Activated naive CD8-positive, alpha-beta T cell treated with anti-CD3 and anti-CD28 coated beads for 36 hours (primary cell): ENCODE measurements at places on chromosomes 7 and 10. TPM values are rescaled to one million over a fixed set of nuclear protein-coding genes. Genes with fewer than 3 reads are reported as not detected.

OPN4 gene
- not detected for total RNA-seq

PRXL2A gene
- total RNA-seq = 24.5 TPM

PGAM2 gene
- 0.34 TPM for total RNA-seq

DPYSL4 gene
- total RNA-seq = 19.9 TPM

PDE6C gene
- total RNA-seq = not detected

DNA sequence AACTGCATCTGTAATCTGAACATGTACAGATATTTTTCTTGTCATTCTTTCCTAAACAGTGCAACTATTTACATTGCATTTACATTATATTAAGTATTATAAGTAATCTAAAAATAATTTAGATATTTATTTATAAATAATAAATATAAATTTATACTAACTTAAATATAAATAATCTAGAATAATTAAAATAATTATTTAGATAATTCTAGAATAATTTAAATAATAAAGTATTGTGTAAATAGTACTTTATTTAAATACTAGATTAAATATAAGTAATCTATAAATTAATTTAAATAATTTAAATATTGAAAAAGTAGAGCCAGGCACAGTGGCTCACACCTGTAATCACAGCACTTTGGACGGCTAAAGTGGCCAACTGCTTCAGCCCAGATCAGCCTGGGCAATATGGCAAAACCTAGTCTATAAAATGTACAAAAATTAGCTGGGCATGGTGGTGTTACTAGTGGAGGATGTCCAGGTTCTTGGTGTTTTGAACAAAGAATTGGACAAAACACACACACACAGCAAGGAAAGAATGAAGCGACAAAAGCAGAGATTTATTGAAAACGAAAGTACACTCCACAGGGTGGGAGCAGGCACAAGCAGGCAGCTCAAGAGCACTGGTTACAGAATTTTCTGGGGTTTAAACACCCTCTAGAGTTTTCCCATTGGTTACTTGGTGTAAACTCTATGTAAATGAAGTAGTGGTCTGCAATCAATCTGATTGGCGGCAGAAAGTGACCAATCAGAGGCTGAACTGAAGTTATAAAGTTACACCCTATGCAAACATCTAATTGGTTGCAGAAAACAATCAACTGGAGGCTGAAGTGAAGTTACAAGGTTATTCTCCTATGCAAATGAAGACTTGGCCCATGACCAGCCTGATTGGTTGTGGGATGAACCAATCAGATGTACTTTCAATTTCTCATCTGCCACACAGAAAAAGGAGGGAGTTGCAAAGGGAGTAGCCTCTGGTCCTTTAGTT, 100.2 kb upstream of the SP4 start:
- H3K4me3 ChIP-seq = no peak overlapping the region
- peaks cover 6% of the 10 kb centered on the region for H3K27me3 ChIP-seq
- H3K27ac ChIP-seq = no peak overlapping the region
- DNase-seq = no peak
- H3K4me1 ChIP-seq = peaks cover 8% of the 10 kb centered on the region

GRCh38 chr10:103951942-103952341, 15.0 kb upstream of the SLK start:
- H3K27me3 ChIP-seq = no peaks in the 10 kb centered on the region
- H3K4me1 ChIP-seq = peaks cover 4% of the 10 kb centered on the region
- no peak overlapping the region for H3K27ac ChIP-seq
- H3K36me3 ChIP-seq = no peaks in the 10 kb centered on the region
- H3K4me3 ChIP-seq = no peak overlapping the region

DNA sequence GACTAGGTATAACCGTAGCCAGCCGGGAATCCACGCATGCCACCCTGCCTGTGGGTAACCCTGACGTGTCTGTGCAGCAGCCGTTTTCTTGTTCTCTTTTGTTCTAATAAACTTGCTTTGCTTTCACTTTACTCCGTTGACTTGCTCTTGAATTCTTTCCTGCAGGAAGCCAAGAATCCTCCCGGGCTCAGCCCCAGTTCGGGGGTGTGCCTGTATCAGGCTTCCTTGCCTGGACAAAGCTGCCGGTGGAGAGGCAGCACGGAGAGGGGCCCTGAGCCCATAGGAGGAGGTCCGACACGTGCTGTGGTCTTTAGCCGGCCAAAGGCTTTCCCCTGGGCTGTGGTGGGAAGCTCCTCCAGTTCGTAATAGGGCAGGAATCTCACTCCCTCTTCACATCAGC, 256.5 kb upstream of the PPP2R2D start:
- H3K4me1 ChIP-seq = peaks cover 5% of the 10 kb centered on the region
- H3K27me3 ChIP-seq = peaks cover 2% of the 10 kb centered on the region
- no peaks in the 10 kb centered on the region for H3K36me3 ChIP-seq
- no peak overlapping the region for H3K27ac ChIP-seq

GRCh38 chr10:120732643-120733313, 118.4 kb upstream of the WDR11 start:
- no peaks in the 10 kb centered on the region for H3K4me1 ChIP-seq
- DNase-seq = no peak
- no peak overlapping the region for H3K27ac ChIP-seq
- peaks cover 20% of the 10 kb centered on the region for H3K27me3 ChIP-seq
- no peaks in the 10 kb centered on the region for H3K36me3 ChIP-seq

DNA sequence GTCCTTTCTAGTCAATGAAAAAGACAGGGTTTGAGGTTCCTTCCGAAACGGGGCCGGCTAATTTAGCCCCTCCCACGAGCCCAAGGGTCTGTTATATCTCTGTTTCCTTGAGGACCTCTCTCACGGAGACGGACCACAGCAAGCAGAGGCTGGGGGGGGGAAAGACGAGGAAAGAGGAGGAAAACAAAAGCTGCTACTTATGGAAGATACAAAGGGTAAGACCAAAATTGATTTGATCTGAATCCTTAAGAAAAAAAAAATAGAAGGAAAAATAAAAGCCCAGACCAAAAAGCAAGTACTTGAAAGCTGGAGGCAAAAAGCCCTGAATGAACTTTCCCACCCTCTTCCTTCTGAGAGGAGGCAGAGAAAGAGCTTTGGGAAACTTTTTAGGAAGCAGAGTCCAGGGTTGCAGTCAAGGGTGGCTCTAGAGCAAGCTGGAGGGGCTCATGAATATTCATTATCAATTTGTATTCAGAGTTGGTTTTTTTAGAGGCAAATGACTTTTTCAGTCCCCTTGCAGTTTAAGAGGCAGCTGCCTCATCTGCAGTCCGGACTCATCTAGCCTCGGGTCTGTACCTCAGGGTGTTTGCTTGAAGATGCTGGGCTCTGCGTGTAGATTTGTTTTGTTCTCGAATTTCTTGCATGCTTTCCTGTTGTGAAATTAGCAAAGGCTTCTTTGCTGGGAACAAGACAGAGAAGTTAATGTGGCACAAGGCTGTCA, at the start of gene ENTPD1:
Gene ENTPD1, plus strand, starts transcription at position 123 of the 721 bp plus-strand sequence. Its CDS starts 77 bp downstream, at position 200.
- H3K27ac ChIP-seq = no peak within 1 kb of the TSS
- peaks cover 37% of the 10 kb centered on the region for H3K27me3 ChIP-seq

DNA sequence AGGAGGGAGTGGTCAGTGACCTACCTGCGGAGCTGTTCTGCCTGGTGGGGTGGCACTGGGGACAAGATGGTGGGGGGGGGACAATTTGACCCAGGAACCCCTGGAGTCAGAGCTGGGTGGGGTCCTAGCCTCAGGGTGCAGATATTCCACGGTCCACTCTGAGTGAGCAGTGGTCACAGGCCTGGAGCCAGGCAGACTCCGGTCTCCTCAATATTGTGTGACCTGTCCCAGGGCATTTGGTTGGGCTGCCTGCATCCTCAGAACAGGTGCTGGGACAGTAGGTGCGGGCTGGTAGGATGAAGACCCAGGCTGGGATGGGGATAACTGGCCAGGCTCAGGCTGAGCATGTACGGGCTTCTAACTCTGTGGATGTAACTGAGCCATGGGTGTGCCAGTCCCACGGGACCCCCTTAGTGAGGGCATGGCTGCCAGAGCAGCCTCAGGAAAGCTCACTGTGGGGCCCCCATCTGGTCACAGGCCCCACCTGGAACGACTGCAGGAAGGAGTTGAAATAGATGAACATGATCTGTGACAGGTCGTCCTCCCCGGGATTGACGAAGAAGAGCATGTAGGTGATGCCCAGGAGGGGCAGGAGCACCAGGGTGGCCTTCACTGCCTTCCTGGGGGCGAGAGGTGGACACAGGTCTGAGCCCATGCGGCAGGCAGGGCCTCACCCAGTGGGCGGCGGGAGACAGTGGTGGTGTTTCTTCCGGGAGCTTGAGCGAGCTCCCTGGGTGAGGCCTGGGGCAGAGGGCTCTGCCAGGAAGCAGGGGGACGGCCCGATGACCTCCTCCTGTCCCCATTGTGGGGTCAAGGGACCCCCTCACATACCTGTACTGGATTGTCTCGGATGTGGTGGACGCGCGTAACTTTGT, 26.9 kb downstream of the CRHR2 start:
- no peaks in the 10 kb centered on the region for H3K27me3 ChIP-seq
- no peak overlapping the region for H3K27ac ChIP-seq
- no peak for DNase-seq
- H3K36me3 ChIP-seq = peaks cover 4% of the 10 kb centered on the region
- no peak overlapping the region for H3K4me3 ChIP-seq

DNA sequence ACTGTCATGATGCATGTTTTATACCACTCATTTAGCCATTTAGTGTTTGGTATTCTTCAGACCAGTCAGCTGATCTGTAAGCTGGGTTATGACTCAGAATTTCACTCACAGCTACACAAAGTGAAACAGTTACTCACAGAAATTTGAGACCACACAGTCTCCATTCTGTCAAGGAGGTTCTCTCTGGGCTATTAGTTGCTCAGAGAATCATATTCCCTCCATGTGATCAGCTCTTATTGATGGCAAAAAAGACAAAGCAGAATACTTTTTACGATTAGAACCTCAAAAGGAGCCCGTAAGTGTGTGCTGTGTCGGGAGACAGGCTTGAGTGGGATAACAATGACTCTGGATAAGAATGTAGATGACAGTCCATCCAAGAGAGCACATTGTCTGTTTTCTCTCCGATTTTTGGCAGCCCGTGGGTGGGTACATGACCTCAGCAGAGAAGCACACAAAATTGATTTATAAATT, 277.6 kb upstream of the SORCS1 start:
- no peaks in the 10 kb centered on the region for H3K27me3 ChIP-seq
- no peak overlapping the region for H3K4me3 ChIP-seq
- H3K27ac ChIP-seq = no peak overlapping the region

- no peak for DNase-seq
- H3K27me3 ChIP-seq = no peaks in the 10 kb centered on the region
- no peak overlapping the region for H3K27ac ChIP-seq
- H3K36me3 ChIP-seq = no peaks in the 10 kb centered on the region
- no peak overlapping the region for H3K4me3 ChIP-seq
Measured at GRCh38 chr10:29270883-29271282, 18.0 kb upstream of the LYZL1 start.

DNA sequence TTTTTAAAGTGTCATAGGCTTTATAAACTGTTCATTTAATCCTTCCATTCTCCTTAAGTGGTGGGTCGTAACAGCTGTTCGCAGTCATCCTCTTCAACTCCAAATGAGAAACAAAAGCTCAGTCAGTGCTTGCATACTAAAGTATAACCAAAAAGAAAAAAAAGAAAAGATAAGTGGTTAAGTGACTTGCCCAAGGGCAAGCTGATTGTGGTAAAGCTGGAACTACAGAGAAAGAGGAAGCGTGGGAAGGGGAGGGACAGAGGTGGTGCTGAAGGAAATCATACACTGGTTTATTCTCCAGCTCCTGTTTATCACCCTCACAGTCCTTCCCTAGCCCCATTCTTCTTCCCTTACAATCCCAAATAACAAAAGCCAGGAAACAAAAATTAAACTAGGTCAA, 29.6 kb downstream of the IDE start:
- no peaks in the 10 kb centered on the region for H3K27me3 ChIP-seq
- peaks cover 33% of the 10 kb centered on the region for H3K4me1 ChIP-seq
- no peak overlapping the region for H3K4me3 ChIP-seq
- DNase-seq = no peak
- H3K27ac ChIP-seq = no peak overlapping the region
- peaks cover 10% of the 10 kb centered on the region for H3K36me3 ChIP-seq

- no peak overlapping the region for H3K4me3 ChIP-seq
- H3K27ac ChIP-seq = no peak overlapping the region
- H3K27me3 ChIP-seq = no peaks in the 10 kb centered on the region
- H3K36me3 ChIP-seq = peaks cover 52% of the 10 kb centered on the region
- DNase-seq = no peak
- H3K4me1 ChIP-seq = no peaks in the 10 kb centered on the region
Measured at GRCh38 chr10:3118641-3119091, 51.3 kb downstream of the PFKP start.

- H3K36me3 ChIP-seq = no peaks in the 10 kb centered on the region
- DNase-seq = no peak
- H3K27me3 ChIP-seq = peaks cover 51% of the 10 kb centered on the region
Measured at GRCh38 chr7:21167942-21168341, 259.9 kb upstream of the SP4 start.

GRCh38 chr10:35605191-35605590, at the start of gene GJD4:
GJD4 (plus strand) TSS chr10:35605341; CDS start chr10:35605568, 227 bp downstream.
- no peak within 1 kb of the TSS for H3K27ac ChIP-seq
- peaks cover 4% of the 10 kb centered on the region for H3K4me1 ChIP-seq
- H3K36me3 ChIP-seq = no peaks in the 10 kb centered on the region
- H3K27me3 ChIP-seq = peaks cover 70% of the 10 kb centered on the region

DNA sequence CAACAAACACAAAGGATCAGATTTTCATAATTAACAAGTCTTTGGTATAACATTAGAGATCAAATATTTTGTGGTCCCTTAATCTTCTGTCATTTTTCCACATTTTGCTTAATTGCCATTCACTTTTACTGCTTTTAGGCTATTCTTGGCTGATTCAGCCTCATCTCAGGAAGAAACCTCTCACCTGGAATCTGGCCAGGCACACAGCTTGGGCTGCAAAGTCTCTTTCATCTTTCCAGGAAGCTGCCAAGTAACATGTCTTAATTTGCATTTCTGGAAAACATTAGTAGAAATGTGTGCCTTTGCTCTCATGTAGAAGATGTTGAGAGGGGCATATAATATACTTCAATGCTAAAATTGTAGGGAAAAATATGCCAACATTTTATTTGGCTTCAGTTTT, 174.2 kb upstream of the STEAP4 start:
- H3K4me1 ChIP-seq = no peaks in the 10 kb centered on the region
- H3K4me3 ChIP-seq = no peak overlapping the region
- no peak for DNase-seq
- H3K36me3 ChIP-seq = no peaks in the 10 kb centered on the region

GRCh38 chr10:123620621-123621020, 45.5 kb upstream of the GPR26 start:
- no peak overlapping the region for H3K4me3 ChIP-seq
- no peaks in the 10 kb centered on the region for H3K36me3 ChIP-seq
- no peak for DNase-seq
- no peak overlapping the region for H3K27ac ChIP-seq
- peaks cover 14% of the 10 kb centered on the region for H3K27me3 ChIP-seq

DNA sequence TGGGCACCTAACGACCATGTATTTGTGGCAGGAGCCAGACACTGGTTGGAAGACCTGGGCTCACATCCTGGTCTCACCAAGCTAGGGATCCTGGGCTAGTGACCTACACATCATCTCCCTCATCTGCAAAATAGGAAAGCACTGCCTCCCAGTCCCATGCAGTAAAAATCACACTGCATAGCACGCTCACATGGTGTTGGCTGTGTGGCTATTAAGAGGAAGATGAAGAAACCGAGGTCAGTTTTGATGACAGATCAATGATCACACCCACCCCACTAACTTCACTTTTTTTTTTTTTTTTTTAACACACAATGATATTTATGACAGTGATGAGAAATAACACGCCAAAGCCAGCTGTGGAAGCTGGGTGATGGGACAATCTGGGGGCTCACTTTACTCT, 146.5 kb downstream of the RNF216 start:
- H3K4me1 ChIP-seq = peaks cover 41% of the 10 kb centered on the region
- peaks cover 25% of the 10 kb centered on the region for H3K36me3 ChIP-seq
- H3K4me3 ChIP-seq = no peak overlapping the region
- no peak overlapping the region for H3K27ac ChIP-seq
- H3K27me3 ChIP-seq = no peaks in the 10 kb centered on the region

- H3K36me3 ChIP-seq = no peaks in the 10 kb centered on the region
- DNase-seq = no peak
- H3K27ac ChIP-seq = no peak overlapping the region
- no peak overlapping the region for H3K4me3 ChIP-seq
- no peaks in the 10 kb centered on the region for H3K27me3 ChIP-seq
Measured at GRCh38 chr10:103814105-103814504, 41.3 kb downstream of the SH3PXD2A start.
